ENCODE measurements at places on chromosomes 12 and 14.

DNA sequence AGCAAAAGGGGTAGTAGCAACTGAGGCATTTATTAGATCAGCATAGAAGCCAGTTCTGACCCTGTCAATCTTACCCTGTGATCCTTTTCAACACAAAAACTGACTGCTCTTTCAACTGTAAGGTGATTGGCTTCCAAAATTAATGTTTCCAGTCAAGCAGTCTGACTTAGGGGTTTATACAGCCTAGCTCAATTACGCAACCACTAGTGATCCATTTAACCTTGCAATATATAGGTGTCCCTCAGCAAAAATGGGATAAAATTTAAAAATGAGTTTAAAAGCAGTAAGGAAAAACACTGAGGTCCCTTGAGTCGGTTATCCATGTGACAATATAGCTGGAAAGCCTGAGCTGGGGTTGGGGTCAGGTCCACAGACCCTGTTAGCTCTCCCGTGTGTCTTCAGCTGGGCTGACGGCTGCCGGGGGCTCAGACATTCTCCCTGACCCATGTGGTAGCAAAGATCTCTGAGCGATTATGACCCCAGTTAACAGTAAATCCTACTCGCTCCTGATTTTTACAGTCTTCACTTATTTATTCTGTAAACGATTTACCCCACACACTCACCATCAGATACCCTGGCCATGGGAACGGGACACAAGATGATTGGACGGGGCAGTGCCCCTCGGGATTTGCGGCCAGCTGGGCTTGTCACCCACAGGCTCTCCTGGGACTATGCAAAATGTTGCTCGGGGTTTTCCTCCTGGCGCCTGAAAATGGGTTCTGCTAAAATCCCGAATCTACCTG is 16.6 kb downstream of the ADGRD1 start:
- DNase-seq: no peak

DNA sequence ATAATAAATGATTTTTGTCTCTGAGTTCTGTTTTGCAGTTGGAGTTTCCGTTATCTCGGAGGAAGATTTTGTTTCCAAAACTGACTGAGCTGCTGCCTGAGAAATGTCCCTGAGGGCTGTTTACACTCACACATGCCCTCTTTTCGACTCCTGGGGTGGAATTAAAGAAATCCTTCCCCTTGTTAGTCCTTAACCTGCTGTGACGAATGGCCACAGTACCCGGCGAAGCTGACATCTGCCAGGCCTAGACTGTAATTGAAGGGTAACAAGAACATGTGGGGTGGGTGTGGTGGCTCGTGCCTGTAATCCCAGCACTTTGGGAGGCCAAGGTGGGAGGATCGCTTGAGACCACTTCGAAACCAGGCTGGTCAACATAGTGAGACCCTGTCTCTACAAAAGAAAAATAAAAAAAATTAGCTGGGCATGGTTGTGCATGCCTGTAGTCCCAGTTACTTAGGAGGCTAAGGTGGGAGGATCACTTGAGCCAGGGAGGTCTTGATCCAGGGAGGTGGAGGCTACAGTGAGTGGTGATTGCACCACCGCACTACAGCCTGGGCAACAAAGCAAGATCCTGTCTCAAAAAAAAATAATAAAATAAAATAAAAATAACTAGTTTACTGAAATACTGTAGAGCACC is 8.4 kb downstream of the OASL start:
- DNase-seq: no peak

DNA sequence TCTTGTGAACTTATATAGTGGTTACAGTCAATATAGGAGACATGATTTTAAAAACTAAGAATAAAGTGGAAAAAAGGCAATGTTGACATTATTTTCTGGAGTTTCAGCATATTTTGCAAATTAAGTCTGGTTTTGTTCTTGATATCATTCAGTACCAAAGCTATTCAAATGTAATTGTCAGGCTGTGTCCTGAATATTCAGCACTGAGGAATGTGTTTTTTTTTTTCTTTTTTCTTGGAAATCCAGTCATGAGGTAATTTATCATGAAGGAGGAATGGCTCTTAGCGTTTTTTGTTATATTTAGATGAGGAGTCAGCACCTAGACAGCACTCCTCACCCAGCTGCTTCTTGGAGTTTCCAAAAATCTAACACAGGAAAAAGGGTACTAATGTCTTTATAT is 225.5 kb downstream of the CCDC91 start:
- no peak for DNase-seq

- no peak for DNase-seq
Observed at GRCh38 chr12:109670731-109671130, 42.9 kb upstream of the FAM222A start.

DNA sequence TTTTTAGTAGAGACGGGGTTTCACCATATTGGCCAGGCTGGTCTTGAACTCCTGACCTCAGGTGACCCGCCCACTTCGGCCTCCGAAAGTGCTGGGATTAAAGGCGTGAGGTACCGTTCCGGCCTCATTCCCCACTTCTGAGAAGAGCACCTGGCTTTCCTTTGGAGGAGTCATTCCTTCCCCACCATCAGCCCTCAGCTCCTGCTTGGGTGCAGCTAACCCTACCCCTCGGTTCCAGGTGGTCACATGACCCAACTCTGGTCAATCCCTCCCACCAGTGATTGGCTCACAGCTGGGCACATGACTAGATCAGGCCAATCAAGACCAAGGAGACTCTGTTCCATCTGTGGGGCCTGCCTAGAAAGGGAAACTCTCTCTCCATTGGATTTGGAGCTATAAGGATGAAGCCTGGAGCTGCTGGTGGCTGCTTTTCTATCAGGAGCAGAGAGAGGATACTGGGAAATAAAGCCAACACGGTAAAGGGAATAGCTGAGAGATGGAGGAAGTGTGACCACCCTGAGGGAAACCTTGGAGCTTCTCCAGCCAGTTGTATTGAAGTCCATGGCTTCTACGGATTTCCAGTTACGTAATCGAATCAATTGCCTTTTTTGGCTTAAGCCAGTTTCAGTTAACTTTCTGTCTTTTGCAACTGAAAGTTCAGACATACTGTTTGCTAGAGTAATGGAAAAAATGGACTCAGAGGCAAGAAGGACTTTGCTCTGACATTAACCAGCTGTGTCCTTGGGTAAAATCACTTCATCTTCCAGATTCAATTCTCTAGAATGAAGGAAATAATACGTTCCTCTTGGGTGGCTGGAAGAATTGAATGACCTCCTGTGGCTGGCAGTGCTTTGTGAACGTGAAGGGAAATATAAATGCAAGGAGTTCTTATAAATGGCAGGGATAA is 19.7 kb upstream of the IFT81 start:
- DNase-seq: no peak

GRCh38 chr14:78005325-78005724 is 164.8 kb upstream of the NRXN3 start:
- no peak for DNase-seq

DNA sequence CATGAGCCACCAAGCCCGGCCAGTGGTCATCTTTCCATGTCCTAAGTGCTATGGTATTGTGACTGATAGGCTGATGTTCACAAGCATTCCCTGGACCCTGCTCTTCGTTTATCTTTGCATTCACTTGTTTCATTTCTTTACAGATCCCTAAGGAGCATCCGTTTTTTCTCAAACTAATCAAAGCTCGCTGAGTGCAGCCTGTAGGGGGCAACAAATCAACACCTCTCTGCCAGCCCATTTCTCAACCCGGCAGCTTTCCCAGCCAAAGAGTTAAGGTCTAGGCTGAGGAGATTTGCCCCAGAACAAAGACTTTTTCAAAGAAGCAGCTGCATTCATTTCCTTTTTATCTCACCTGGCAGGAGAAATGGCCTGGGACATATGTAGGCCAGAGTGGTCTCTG is 12.1 kb downstream of the SIRT4 start:
- DNase-seq: no peak

- no peak for DNase-seq
Observed at GRCh38 chr12:123278101-123278627, 6.5 kb upstream of the CDK2AP1 start.

DNA sequence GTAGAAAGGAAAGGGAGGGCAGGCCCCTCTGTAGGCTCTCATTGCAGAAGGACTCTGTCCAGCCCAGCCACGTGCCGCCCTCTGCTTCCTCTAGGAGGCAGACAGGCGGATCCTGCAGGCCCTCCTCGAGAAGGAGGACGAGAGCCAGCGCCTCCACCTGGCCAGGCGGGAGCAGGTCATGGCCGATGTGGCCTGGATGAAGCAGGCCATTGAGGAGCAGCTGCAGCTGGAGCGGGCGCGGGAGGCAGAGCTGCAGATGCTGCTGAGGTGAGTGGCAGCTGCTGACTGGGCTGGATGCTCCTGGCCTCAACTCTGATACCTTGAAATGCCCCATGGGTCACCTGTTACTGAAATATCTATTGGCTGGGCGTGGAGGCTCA is 10.9 kb downstream of the TCHP start:
- DNase-seq: no peak

GRCh38 chr14:104227806-104228205 is 89.4 kb downstream of the KIF26A start:
- no peak for DNase-seq

DNA sequence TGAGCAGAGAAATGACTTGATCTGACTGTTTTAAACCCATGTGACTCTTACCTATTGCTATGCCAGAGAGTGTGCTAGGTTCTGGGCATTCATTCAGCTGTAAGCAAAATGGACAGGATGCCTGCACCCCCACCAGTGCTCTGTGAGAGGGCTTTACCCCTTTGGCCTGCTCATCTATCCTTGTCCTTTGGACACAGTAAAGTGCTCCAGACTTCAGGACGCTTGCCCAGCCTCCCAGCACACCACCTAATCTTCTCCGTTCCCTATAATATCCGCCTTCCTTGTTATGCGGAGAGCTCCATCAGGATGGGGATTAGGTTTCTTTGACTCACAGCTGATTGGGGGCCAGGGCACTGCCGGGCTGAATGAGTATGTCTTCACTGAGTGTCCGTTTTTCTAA is 4.4 kb upstream of the ZNF839 start:
- DNase-seq: no peak

DNA sequence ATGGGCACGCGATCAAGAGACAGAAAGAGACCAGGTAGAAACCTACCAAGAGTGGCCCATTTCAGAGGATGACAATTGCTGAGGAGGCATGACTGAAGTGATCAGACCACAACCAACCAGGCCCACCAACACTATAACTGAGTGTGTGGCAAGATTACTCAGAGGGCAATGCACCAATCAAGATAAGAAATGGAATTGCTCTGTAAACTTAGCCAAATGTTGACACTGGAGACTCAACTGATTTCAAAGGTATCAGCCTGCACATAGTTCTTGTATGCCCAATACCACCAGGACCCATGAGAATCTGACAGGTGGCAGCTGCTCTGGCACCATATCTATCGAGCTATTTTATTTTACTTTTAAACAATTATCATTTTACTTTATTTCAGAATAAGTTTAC is 128.9 kb downstream of the FOXN3 start:
- DNase-seq: no peak

GRCh38 chr12:127494961-127495915 is 771.7 kb upstream of the TMEM132C start:
- no peak for DNase-seq

DNA sequence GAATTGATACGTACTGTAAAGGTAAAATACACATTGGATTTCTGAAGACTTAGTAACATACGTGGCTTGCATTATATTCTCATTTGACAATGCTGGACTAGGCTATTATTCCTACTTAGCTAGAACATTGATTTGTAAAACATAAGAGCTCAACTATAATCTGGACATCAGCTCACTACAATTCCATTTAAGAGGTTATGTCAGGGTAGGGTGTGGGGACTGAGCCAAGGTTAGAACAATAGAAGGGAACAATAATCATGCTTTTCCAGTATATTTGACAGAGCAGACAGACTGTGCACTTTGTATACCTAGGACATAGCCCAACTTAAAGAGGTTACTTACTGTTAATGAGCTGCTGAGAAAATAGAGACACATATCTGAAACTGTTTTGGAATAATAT is 10.8 kb downstream of the ZCRB1 start:
- no peak for DNase-seq

DNA sequence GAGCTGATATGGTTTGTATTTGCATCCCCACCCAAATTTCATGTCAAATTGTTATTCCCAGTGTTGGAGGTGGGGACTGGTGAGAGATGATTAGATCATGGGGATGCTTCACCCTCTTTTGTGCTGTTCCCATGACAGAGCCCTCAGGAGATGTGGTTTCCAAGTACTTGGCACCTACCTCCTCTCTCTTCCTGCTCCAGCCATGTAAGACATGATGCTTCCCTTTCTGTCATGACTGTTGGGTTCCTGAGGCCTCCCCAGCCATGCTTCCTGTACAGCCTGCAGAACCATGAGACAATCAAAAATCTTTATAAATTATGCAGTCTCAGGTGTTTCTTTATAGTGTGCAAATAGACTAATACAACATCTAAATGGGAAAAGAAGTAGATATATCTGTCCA is 754.5 kb downstream of the TMEM121 start:
- no peak for DNase-seq

GRCh38 chr12:22533155-22533554 is 11.2 kb downstream of the C2CD5 start:
- DNase-seq: no peak

DNA sequence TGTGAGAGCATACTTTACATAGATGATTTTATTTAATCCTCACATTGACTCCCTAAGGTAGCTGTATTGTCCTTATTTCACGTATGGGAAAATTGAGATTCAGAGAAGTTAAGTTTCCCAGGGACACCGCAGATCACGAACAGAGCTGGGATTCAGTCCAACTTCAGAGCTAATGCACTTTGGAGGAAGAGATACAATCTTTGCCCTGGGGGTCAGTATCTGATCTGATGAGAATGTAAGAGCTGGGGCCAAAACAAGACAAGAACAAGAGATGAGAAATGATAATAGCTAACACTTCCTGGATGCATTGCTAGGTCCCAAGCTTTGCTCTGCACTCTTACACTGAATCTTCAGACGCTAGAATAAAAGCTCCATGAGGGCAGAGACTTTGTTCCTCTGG is 6.0 kb upstream of the CSAD start:
- no peak for DNase-seq

DNA sequence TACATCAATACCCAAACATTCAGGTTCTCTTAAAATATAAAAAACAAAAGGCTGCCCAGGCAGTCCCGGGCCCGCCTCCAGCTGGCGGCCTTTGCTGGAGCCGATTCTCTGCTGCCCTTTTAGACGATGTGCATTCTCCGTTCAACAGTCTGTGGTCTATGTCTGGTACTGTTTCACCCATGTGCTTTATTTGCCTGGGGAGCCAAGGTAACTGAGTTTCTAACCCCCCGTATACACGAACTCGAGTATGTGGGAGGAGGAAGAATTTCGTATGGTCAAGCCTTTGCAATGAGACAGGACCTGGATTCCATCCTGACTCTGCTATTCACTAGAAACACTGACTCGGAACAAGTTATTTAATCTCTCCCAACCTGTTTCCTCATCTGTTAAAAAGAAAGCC is 54.1 kb upstream of the GPR68 start:
- DNase-seq: no peak

DNA sequence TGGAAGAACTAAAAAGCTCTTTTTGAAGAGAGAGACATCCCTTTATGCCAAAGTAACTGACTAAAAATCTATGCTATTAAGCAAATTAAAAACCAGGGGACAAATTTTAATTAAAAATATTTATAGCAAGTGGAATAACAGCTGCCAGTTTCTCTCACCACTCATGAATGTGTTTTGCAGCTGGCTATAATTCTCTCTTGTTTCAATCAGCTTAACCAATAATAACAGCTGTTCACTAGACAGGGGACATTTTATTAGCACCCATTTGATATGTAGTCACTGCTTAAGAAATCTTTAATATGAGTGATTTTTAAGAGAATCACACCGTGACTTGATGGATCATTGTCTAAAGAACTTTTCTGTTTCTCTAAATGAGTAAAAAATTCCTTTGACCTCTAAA is 34.2 kb upstream of the KRR1 start:
- DNase-seq: no peak

GRCh38 chr14:93368996-93369712 is 22.2 kb downstream of the COX8C start:
- no peak for DNase-seq

All from CD4-positive, alpha-beta T cell treated with Interferon gamma for 1 hour (primary cell).